Mononuclear cell (primary cell): ENCODE measurements at places on chromosomes 11 and 22. TPM values are rescaled to one million over a fixed set of nuclear protein-coding genes. Genes with fewer than 3 reads are reported as not detected.

PLA2G6 gene
- total RNA-seq, result 19.7 TPM

TPBGL gene
- total RNA-seq, result 0.10 TPM

LUZP2 gene
- total RNA-seq, result not detected

APOBEC3A gene
- total RNA-seq, result 42.5 TPM

CRYBB3 gene
- not detected for total RNA-seq

PLCB3 gene
- total RNA-seq, result 3.7 TPM
